Activated gamma-delta T cell treated with Interleukin-2 at 50 U/mL for 16 hours (primary cell): ENCODE measurements at places on chromosomes 5 and 9.

GRCh38 chr9:20508242-20508641 lies 114.1 kb downstream of the MLLT3 start:
- DNase-seq: no peak

DNA sequence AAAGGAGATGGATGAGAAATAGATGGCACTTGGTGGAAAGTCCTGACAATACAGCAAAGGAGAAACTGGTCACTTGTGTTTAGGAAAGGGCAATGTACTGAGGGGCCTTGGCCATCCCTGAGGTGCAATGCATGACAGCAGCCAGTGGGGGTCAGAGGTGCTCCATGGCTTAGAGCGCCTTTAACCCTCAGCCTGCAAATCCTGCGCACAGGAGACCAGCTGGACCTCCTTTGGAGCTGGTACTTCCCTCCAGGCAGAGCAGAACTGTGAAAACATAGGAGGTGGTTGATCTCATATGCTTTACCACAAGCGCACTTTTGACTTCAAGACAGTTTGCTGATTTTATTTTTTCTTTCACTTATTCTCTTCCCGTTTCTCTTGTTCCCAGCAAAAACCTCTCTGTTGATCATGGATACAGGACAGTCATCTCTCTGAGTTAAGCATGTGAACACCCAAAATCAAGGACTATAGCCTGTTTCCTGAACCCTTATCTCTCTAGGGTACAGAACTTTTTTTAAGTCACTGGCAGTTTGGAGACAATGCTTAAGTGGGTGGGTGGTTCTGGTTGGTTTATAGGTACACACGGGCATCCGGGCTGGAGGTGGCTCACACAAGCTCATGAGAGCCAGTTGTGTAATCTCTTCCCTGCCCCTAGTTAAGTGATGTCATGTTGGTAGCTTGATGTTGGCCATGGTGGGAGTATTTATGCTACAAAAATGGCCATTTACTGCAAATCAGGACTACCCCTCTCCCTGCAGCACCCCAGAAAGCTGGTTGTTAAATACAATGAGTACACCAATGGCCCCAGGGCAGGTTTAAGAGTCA lies 37.6 kb upstream of the ANKRD55 start:
- peak; percentile 68 for DNase-seq

- no peak for DNase-seq
These were observed 64.0 kb upstream of the UBTD2 start for GRCh38 chr5:172347496-172348052.

GRCh38 chr5:14034963-14035362 lies 90.5 kb upstream of the DNAH5 start:
- DNase-seq: no peak

GRCh38 chr5:131230406-131230805 lies 33.4 kb upstream of the CDC42SE2 start:
- no peak for DNase-seq
